NCI-H1436 treated with DMSO at 0.1 percent for 48 hours (cell line): ENCODE measurements at places on chromosomes 2 and 18.

DNA sequence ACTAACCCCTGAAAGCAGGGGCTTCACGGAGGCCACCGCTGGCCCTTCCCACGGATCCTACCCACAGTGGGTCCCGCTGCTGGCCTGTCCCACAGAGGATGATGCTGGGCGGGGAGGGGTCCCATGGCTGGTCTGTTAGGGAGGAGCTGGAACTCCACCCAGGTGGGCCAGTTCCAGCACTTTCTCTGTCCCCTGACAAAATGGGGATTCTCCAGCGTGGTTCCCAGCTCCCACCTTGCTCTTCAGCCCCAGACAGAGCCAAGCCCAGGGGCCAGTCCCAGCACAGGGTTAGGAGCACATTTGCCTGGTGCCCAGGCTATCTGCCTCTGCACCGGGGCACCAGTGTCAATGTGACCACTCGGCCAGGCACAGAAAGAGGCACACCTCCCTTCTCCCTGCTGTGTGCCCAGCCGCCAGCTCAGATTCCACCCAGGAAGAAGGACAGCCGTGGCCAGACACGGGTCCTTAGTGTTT is 50.0 kb downstream of the ANKMY1 start:
- no peak for DNase-seq

DNA sequence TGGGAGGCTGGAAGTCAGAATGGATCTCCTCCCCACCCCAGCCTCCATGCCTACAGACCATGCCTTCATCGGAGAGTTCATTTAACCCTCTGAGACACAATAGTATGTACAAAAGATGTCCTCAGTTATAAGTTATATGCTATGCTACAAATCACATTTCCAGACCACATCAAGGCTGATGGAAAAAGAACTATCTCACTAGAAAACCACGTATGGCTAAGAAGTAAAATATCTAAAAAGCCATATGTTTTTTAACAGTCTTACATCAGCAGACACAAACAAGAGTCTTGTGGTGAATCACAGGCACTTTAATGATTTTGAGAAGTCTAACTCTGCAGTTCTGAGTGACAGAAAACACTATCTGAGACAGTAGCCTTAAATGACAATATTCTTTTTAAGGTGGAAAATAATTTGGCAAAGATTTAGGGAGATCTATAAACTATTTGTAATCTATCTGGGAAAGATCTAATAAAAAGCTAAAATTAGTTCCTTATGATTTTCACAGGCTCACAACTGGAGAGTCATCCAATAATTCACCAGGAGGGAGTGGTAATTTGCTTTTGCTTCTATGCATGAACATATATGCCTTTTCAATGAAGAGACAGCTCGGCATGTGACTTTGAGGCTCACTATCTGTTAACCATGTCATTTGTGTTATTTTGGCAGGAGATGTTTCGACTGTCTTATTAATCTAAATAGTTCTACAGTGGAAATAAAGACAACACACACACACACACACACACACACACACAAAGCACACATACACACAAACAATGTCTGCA is 197.5 kb downstream of the IRS1 start:
- DNase-seq: no peak

- no peak for DNase-seq
These were observed 294.9 kb upstream of the CYRIA start for GRCh38 chr2:16960579-16960978.

DNA sequence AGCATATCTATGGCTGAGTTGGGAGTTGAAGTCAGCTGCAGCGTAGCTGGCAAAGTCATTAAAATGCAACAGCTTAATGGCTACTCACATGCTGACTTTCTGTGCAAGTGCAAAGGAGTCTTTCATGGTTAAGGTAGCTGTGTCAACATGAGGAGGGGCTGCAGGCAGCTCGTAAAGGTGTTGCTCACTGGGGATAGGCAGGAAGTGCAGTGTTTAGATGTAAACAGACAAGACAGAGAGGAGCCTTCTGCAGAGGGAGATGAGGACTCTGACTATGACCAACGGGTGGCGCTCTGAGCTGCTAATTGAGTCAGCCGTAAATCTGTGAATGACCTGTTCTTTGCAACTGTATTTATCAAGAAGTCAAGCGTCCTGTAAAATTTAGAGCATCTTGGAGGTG is 22.3 kb upstream of the CAVIN2 start:
- no peak for DNase-seq

DNA sequence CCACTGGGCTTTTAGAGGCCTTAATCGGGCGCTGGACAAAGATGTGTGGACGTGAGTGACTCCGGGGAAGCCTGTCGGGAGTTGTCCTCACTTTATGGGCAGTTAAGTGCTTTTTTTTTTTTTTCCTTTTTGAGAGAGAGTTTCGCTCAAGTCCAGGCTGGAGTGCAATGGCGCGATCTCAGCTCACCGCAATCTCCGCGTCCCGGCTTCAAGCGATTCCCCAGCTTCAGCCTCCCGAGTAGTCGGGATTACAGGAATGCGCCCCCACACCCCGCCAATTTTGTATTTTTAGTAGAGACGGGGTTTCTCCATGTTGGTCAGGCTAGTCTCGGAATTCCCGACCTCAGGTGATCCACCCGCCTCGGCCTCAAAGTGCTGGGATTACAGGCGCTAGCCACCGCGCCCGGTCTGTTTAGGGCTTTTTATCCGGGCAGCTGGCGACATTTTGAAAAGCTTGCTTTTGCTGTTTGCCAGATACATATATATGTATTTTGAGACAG is 1.5 kb downstream of the MSH6 start:
- DNase-seq: no peak

DNA sequence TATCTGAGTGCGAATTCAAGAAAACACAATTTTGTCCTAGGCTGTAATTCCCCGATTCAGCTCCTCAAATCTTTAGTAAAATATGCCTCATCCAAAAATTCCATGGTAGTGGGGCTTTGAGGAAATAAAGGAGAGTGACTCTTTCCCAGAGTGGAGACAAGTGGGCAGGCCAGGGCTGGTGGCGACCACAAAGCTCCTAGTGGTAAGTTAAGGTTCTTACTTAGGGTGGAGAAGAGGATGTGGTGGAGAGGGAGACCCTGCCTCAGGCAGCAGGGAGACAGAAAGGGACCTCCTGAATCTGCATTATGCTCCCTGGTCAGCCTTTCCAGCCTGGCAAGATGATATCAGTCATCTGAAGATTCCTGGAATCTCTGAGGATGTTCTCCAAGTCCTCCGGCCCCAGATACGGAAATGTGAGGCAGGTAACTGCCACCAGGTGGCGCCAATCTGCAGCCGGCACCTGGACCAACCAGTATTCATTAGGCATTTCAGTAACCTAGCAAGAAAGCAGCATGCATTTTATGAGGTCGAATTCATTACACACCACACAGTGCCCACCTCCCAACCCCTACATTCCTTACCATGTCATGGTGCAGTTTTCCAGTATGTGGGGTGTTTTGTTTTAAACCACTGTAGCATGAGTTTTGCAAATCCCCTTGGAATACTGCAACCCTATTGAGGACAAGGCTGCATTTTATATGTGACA is 106.4 kb downstream of the POLE4 start:
- DNase-seq: peak; percentile 12

GRCh38 chr18:13406736-13407135 is 188.2 kb downstream of the LDLRAD4 start:
- DNase-seq: no peak
